ENCODE measurements at places on chromosomes 16 and 17.
A peak's percentile ranks its signal among the peaks of the same experiment; 100 is the strongest.

- peak overlapping the region; percentile 35 for H3K4me3 ChIP-seq
- peaks cover 67% of the 10 kb centered on the region for H3K36me3 ChIP-seq
- H3K27me3 ChIP-seq: peaks cover 5% of the 10 kb centered on the region
- H3K27ac ChIP-seq: peak overlapping the region; percentile 92
- peaks cover 38% of the 10 kb centered on the region for H3K4me1 ChIP-seq
- peak; percentile 96 for DNase-seq
These were observed 35.8 kb downstream of the AMFR start for GRCh38 chr16:56389554-56389953.

DNA sequence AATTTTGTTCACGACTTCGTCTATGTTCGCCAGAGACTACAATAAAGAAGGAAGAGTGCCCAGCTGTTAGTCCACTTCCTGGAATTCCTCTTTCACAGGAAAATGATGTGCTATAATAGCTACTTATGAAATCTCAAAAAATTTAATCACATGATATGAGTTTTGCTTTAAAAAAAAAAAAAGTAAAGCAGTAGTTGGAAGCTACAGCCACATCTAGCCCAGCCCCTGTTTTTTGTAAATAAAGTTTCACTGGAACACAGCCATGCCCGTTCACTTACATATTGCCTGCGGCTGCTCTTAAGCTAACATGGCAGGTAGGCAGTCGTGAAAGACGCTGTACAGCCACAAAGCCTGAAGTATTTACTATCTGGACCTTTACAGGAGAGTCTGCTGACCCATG, 15.3 kb downstream of the VPS53 start:
- peaks cover 62% of the 10 kb centered on the region for H3K4me1 ChIP-seq
- no peak for DNase-seq
- H3K4me3 ChIP-seq: no peak overlapping the region
- no peaks in the 10 kb centered on the region for H3K27me3 ChIP-seq
- peak overlapping the region; percentile 54 for H3K27ac ChIP-seq
- H3K36me3 ChIP-seq: peaks cover 30% of the 10 kb centered on the region

DNA sequence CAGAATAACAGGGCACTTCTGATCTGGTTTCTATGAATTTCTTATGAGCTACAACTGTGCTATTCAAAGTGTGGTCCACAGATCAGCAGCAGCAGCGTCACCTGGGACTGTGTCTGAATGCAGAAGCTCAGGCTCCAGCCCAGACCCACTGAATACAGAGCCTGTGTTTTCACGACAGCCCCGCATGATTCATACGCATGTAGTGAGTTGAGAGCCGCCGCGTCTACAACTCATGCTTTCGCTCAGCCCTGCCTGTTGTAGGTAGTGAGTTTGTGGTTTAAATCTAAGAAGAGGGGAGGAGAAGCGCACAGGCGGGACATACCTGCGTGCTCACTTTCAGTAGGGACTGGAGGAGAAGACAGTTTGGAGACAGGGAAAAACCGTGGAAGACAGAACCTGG, 28.5 kb upstream of the ELAC2 start:
- H3K27me3 ChIP-seq: peaks cover 39% of the 10 kb centered on the region
- no peak overlapping the region for H3K27ac ChIP-seq
- no peak overlapping the region for H3K4me3 ChIP-seq
- peaks cover 6% of the 10 kb centered on the region for H3K4me1 ChIP-seq
- H3K36me3 ChIP-seq: no peaks in the 10 kb centered on the region
- no peak for DNase-seq

GRCh38 chr16:56517206-56517605, 2.6 kb downstream of the BBS2 start:
- H3K36me3 ChIP-seq: no peaks in the 10 kb centered on the region
- no peak overlapping the region for H3K27ac ChIP-seq
- DNase-seq: no peak
- H3K27me3 ChIP-seq: no peaks in the 10 kb centered on the region

- no peaks in the 10 kb centered on the region for H3K27me3 ChIP-seq
- no peaks in the 10 kb centered on the region for H3K36me3 ChIP-seq
These were observed 205.5 kb upstream of the MON1B start for GRCh38 chr16:76985392-76986045.

- peaks cover 6% of the 10 kb centered on the region for H3K27me3 ChIP-seq
- DNase-seq: no peak
- H3K4me1 ChIP-seq: no peaks in the 10 kb centered on the region
- no peaks in the 10 kb centered on the region for H3K36me3 ChIP-seq
- no peak overlapping the region for H3K27ac ChIP-seq
- H3K4me3 ChIP-seq: no peak overlapping the region
These were observed 192.8 kb downstream of the SHCBP1 start for GRCh38 chr16:46428108-46429061.

GRCh38 chr16:25996052-25996451, 304.3 kb downstream of the HS3ST4 start:
- H3K36me3 ChIP-seq: no peaks in the 10 kb centered on the region
- H3K4me3 ChIP-seq: no peak overlapping the region
- no peak for DNase-seq
- H3K27me3 ChIP-seq: no peaks in the 10 kb centered on the region

DNA sequence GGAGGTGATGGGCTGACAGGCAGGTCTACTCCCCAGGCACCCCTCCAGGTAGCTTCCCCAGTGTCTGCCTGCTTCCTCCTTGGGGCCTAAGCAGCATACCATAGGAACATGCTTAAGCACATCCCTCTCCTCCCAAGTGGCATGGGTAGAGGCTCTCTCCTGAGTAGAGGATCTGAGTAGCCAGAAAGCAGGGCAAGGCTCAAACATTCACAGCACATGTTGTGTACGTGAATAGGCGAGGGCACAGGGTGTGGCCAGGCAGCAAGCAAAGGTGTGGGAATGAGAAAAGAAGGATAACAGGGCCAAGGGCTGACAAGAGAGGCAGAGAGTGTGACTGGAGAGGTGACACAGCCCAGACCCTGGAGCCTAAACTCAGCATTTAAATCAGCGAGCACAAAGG, 29.7 kb upstream of the GFOD2 start:
- peaks cover 2% of the 10 kb centered on the region for H3K27me3 ChIP-seq
- no peak overlapping the region for H3K27ac ChIP-seq
- DNase-seq: no peak
- peaks cover 4% of the 10 kb centered on the region for H3K36me3 ChIP-seq
- H3K4me3 ChIP-seq: no peak overlapping the region

DNA sequence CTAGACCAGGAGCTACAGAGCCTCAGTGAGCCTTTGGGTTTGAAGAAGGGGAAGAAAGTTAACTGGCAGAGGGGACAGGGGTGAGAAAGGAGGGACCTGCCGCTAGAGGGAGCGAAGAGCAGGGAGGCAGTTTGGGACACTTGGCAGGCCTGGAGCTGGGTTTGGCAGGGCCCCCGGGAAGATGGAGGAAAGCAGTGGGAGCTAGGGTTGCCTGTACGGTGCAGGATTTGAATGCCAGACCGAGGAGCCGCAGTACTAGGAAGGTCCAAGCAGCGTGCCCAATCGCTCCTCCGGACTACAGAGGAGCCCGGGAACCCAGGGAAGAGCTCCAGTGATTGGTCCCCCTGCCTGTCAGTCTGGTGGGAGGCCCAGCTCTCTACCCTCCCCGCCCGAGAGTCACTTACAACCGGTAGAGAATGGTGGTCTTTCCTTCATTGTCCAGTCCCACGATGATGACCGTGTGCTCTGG, 1.3 kb downstream of the ARL5C start:
- H3K4me1 ChIP-seq: peaks cover 27% of the 10 kb centered on the region
- H3K27me3 ChIP-seq: peaks cover 24% of the 10 kb centered on the region
- H3K36me3 ChIP-seq: peaks cover 4% of the 10 kb centered on the region
- H3K27ac ChIP-seq: peak overlapping the region; percentile 9
- DNase-seq: peak; percentile 95
- H3K4me3 ChIP-seq: peak overlapping the region; percentile 79

GRCh38 chr16:52512297-52512987, 34.5 kb downstream of the TOX3 start:
- no peak for DNase-seq
- no peak overlapping the region for H3K4me3 ChIP-seq
- H3K27me3 ChIP-seq: peaks cover 2% of the 10 kb centered on the region
- H3K36me3 ChIP-seq: no peaks in the 10 kb centered on the region

GRCh38 chr16:15572329-15573001, 70.5 kb downstream of the MARF1 start:
- DNase-seq: peak; percentile 34
- H3K36me3 ChIP-seq: peaks cover 37% of the 10 kb centered on the region
- peaks cover 26% of the 10 kb centered on the region for H3K4me1 ChIP-seq
- no peak overlapping the region for H3K4me3 ChIP-seq
- no peak overlapping the region for H3K27ac ChIP-seq

DNA sequence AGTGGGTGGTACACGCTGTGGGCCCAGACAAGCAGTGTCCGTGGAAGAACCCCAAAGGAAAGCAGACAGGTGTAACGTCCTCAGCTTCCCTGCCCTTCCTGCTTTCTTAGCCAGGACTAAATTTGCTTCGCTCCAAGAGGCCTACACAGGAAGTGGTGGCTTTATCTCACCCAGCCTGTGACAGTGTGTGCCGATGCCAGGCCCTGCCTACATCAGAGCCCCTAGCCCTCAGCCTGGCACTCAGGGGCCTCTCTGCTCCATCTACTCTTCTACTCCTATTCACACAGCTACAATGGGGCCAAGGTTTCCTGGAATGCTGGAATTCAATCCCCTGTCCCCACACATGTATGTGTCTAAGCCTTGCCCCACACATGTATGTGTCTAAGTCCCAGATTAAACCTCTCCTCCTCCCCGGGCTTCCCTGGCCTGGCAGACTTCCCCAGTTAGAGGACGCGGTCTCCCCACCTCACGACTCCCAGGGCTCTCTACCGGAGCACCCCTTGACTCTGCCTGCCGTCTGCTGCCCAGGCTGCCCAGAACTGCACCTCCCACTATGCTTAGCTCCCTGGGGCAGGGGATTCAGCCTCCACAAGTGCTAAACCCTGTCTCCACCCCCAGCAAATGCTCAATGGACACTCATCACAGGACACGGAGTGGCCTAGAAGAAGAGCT, 8.2 kb downstream of the PGAP3 start:
- H3K4me3 ChIP-seq: no peak overlapping the region
- no peaks in the 10 kb centered on the region for H3K27me3 ChIP-seq
- H3K36me3 ChIP-seq: peaks cover 4% of the 10 kb centered on the region
- no peak for DNase-seq
- no peak overlapping the region for H3K27ac ChIP-seq

DNA sequence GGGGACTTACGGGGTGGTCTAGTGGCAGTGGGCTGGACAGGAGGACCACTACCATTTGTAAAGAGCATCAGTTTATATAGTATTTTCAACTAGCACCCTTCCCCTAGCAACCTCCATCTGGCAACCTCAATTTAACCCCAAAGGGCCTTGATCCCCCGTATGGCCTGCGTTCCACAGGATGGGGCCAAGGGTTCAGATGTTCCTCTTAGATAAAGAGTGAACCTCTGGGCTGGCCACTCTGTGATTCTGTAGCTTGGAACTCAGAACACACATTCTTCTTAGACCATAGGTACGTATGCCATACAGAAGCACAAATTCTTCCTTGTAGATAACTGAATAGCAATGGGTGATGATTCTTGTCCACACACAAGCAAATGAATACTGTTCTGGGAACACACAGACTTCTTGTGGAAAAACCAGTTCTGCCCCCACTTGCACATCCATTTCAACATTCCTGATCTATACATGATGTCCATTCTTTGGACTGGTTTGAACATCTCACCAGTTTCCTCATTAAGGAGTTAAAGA, 1.9 kb upstream of the GGA2 start:
- H3K4me3 ChIP-seq: no peak overlapping the region
- H3K27ac ChIP-seq: no peak overlapping the region
- H3K4me1 ChIP-seq: peaks cover 21% of the 10 kb centered on the region
- no peak for DNase-seq
- H3K27me3 ChIP-seq: peaks cover 4% of the 10 kb centered on the region
- peaks cover 8% of the 10 kb centered on the region for H3K36me3 ChIP-seq

DNA sequence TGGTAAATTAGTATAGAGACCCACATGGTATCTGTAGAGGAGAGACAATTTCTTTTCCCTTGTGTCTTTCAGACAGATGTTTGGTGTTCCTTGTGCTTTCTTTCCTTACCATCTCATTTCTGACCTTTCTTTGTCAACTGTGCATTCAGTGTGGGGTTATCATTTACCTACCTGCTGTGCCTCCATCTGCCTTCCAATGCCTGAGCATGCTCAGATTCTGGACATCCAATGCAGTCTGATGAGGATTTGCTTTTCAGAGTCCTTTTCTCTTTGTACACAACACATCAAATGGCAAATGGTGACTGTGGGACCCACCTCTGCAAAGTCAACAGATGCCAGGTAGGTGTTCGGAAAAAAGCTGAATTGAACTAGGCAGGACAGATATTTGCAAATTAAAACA, 364.8 kb downstream of the CA10 start:
- no peaks in the 10 kb centered on the region for H3K4me1 ChIP-seq
- no peaks in the 10 kb centered on the region for H3K27me3 ChIP-seq
- H3K36me3 ChIP-seq: no peaks in the 10 kb centered on the region
- no peak overlapping the region for H3K4me3 ChIP-seq

- H3K4me1 ChIP-seq: no peaks in the 10 kb centered on the region
- H3K36me3 ChIP-seq: no peaks in the 10 kb centered on the region
- H3K4me3 ChIP-seq: no peak overlapping the region
- H3K27ac ChIP-seq: no peak overlapping the region
- H3K27me3 ChIP-seq: no peaks in the 10 kb centered on the region
- no peak for DNase-seq
These were observed 19.7 kb downstream of the LRRC36 start for GRCh38 chr16:67346341-67346740.

DNA sequence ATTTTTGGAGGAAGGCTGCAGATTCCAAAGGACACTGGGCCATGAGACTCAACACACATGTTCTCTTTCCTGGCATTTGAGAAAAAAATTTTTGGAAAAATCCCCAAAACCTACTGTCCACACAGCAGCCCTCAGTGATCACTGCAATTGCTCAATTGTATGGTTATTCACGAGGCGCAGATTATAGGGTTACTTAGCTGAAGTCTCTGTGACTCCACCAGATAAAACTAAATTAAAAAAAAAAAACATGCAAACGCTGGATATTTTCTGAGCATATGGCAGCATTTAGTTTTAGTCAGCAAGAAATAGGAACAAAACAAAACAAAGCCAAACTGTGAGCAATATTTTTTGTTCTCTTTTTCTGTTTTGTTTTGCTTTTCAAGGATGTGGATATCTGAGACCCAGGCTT, 83.8 kb upstream of the FAM20A start:
- no peaks in the 10 kb centered on the region for H3K27me3 ChIP-seq
- H3K27ac ChIP-seq: no peak overlapping the region
- no peaks in the 10 kb centered on the region for H3K4me1 ChIP-seq
- H3K36me3 ChIP-seq: no peaks in the 10 kb centered on the region
- H3K4me3 ChIP-seq: no peak overlapping the region
